ENCODE measurements at places on chromosomes 12 and 14. TPM values are rescaled to one million over a fixed set of nuclear protein-coding genes. Genes with fewer than 3 reads are reported as not detected.

OASL gene
- total RNA-seq: 0.16 TPM

PLEK2 gene
- total RNA-seq: 0.47 TPM

JPH4 gene
- total RNA-seq: 28.9 TPM

- no peak for DNase-seq
Measured at GRCh38 chr12:73665193-73665592, 872.4 kb upstream of the ATXN7L3B start.

DNA sequence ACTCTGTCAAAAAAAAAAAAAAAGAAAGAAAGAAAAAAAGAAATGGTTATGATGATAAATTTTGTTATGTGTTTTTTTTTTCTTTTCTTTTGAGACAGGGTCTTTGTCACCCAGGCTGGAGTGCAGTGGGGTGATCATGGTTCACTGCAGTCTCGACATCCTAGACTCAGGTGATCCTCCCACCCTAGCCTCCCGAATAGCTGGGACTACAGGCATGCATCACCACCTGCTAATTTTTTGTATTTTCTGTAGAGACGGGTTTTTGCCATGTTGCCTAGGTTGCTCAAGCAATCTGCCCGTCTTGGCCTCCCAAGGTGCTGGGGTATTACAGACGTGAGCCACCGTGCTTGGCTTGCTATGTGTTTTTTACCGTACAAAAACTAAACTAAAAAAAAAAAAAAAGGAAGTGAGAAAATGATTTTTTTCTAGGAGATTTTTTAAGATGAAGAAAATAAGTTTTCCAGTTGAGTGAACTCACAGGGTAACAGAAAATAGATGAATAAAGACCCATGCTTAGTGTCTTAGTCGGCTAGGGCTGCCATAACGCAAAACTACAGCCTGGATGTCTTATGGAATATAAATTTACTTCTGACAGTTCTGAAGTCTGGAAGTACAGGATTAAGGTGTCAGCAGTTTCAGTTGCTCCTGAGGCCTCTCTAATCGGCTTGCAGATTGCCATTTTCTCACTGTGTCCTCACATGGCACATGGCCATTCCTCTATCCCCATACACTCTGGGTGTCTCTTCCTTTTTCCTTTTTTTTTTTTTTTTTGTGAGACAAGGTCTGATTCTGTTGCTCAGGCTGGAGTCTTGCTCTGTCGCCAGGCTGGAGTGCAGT lies 13.2 kb upstream of the APOF start:
- no peak for DNase-seq

GRCh38 chr14:103137689-103138300 lies 14.5 kb downstream of the TNFAIP2 start:
- DNase-seq: no peak

DNA sequence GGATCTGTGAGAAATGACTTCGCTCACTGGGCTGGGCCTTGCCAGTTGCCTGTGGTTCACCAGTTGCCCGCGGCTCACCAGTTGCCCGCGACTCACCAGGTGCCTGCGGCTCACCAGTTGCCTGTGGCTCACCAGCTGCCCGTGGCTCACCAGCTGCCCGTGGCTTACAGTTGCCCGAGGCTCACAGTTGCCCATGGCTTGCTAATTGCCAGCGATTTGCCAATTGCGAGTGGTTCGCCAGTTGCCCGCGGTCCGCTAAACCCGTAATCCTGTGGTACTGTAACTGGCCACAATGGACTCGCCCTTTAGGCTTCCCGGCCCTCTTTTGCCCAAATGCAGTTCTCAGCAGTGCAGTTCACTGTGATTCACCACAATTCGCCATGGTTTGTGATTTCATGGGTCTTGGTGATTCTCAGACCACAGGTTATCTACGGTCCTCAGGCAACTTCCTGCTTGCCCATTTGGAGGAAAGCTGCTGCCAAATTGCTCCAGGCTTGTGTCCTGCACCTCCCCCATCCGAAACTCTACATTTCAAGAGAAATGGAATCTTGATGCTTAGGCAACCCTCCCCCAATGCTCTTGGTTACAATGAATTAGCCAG lies 15.0 kb upstream of the MEG3 start:
- DNase-seq: no peak

- no peak for DNase-seq
Measured at GRCh38 chr12:15278816-15279658, 43.3 kb upstream of the PTPRO start.

GRCh38 chr14:89775946-89776345 lies 178.6 kb downstream of the EFCAB11 start:
- DNase-seq: no peak

Data from occipital lobe (tissue), 3 donors.